ENCODE measurements at places on chromosomes 13 and 19.

DNA sequence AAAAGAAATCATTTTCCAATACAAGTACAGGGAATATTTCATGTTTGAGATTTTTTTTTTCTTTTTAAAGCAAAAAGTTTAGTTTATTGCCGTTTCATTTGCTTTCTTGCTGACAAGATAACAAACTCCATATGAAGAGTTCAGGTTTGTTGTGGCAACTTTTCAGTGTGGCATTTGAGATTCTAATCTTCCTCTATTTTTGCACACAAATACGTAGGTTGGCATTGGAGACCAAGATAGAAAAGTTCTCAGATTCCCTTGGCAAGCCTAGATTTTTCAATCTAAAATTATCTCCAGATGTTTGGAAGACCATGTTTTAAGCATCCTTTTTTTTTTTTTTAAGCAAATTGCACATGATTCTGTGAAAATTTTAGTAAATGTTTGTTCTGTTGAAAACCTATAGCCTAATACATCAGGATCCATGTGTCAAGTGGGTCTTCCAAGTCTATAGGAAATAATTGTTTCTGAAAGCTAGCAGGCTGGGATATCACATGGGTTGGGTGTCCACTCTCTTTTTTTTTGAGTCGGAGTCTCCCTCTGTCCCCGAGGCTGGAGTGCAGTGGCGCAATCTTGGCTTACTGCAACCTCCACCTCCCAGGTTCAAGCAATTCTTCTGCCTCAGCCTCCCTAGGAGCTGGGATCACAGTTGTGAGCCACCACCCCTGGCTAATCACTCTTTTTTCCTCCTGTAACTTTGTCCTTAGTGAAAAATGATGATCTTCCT, 2.6 kb downstream of the GARRE1 start:
- no peak for DNase-seq

GRCh38 chr19:21483589-21484170, 21.7 kb upstream of the ZNF429 start:
- peak; percentile 30 for DNase-seq

DNA sequence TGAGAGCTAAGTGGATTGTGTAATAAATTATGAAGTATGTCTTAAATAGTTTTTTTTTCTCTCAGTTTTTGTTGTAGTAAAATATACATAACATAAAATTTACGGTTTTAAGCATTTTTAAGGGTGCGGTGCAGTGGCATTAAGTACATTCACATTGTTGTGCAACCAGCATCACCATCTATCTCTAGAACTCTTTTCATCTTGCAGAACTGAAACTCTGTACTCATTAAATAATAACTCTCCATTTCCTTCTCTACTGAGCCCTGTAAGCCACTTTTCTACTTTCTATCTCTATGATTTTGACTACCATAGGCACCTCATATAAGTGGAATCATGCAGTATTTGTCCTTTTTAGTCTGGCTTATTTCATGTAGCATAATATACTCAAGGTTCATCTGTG, 87.1 kb downstream of the GJA3 start:
- DNase-seq, result no peak

DNA sequence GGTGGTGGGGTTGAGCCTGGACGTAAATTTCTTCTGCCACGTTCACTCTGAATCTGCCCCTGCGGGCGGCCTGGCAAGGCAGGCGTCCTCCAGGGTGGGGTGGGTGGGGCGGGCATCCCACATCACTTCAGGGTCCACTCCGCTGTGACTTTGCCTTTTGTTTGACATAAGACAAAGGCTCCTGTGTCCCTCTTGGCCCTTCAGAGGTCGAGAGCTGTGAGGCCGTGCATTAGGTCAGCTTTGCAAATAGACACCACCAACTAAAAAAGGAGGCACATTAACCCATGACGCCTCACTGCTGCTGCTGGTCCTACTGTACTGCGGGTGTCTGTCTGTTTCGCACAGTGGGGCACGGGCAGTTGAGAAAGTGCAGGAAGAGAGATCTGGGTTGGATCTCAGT, 10.5 kb upstream of the ZNF536 start:
- no peak for DNase-seq

DNA sequence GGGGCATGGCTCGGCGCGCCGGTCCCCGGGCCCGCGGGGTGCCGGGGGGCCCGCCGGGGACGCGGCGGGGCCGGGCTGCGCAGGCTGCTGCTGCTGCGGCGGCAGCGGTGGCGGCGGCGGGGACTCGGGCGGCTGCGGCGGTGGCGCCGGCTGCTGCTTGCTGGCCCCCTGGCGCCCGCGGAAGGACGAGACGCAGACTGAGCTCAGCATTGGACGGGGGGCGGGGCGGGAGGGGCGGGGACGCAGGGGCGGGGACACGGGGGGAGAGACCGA, 368 bp downstream of the KCNC3 start:
- no peak for DNase-seq

DNA sequence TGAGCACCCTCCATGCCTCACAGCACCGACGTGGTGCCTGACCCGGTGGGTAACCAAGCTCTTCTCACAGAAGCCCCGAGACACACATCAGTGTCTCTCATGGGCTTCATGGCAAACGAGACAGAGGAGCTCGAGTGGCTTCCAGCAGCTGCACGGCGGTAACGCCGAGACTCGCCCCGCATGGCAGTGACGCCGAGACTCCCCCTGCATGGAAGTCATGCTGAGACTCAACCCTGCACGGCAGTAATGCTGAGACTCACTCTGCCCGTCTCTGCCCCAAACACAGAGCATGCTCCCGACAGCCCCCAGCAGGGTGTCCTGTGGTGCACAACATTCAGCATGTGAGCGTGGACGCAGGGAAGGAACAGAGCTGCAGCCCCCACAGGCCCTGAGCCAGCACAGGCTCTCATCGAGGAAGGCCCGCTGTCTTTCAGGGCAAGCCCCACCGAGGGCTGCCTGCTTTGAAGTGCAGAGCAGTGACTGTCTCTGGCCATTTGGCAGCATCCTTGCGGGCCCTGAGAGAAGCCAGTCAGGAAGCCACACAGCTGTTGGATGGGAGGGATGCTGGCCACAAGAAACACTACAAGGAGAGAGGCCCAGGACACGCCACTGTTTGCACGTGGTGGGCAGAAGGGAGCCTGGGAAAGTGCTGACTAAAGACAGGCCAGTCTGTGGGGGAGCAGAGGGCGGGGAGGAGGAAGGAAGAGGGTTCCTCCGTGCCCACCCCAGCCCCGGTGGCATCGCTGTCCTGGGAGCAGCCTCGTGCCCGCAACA, 9.5 kb downstream of the GAS6 start:
- DNase-seq, result peak; percentile 57

- DNase-seq, result peak; percentile 92
Measured at GRCh38 chr19:4633140-4633967, 6.0 kb upstream of the TNFAIP8L1 start.

DNA sequence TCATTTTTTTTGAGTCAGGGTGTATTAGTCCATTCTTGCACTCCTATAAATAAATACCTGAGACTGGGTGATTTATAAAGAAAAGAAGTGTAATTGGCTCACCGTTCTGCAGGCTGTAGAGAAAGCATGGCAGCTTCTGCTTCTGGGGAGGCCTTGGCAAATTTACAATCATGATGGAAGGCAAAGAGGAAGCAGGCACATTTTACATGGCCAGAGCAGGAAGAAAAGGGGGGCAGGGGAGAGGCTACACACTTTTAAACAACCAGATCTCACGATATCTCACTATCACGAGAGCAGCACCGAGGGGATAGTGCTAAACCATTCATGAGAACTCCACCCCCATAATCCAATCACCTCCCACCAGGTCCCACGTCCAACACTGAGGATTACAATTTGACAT, 44.5 kb upstream of the MIR17HG start:
- DNase-seq, result no peak

DNA sequence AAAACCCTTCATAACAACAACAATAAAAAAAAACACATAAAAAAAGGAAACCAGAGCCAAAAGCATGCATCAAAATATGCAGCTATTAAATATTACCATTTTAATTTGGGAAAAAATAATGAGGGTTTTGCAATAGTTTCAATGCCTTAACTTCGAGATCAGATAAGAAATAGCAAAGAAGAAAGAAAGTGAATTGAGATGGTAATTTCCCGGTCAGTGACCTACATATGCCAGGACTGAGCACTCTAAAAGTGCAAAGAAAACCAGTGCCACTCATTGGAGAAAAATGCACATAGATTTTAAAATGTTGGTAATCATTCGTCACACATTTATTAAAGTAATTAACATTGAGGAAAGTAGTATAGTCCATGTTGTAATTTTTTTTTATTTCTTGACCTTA, 944.2 kb downstream of the EFNB2 start:
- DNase-seq, result no peak

DNA sequence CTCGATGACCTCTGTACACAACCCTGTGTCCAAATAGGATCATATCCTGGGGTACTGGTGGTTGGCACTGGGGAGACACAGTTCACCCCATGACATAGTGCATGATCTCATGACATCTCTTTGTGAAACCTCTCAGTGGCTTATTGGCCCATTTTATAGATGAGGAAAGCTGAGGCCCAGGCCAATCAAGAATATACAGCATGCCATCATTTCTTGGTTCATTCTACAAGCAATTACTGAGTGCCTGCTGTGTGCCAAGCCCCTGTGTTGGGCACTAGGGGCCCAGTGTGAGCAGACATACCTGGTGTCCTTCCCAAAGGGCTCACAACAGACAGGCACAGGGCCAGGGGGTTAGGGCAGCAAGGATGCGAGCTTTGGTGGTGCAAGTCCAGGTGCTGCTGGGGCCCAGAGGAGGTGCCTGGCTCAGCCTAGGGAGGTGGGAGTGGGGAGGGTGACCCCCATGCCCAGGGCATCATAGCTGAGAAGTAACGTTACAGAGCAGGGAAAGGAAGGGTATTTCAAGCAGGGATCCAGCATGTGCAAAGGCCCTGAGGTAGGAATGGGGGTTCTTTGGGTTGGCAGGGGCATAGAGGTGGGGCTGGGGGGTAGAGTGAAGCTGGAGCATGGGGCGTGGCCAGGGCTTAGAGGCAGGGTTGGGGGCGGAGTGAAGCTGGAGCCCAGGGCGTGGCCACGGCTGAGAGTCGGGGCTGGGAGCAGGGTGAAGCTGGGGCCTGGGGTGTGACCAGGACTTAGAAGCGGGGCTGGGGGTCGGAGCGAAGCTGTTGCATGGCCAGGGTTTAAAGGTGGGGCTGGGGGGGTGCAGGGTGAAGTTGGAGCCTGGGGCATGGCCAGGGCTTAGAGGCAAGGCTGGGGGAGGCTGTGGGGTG, 20.7 kb downstream of the COLGALT1 start:
- no peak for DNase-seq

GRCh38 chr13:50720861-50721671, 122.4 kb downstream of the DLEU7 start:
- peak; percentile 29 for DNase-seq

DNA sequence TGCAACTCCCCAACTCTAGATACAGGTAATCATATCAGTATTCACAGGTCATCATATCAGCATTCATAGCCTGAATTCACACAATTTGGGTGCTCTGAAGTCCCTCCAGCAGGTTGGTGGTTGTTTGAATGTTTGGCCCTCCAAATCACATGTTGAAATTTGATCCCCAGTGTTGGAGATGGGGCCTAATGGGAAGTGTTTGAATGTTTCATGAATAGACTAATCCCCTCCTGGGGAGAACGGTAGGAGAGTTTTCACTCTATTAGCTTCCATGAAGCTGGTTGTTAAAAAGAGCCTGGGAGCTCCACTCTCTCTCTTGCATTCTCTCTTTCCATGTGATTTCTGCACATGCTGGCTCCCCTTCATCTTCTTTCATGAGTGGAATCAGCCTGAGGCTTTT, 288.6 kb upstream of the PCDH9 start:
- DNase-seq, result no peak

DNA sequence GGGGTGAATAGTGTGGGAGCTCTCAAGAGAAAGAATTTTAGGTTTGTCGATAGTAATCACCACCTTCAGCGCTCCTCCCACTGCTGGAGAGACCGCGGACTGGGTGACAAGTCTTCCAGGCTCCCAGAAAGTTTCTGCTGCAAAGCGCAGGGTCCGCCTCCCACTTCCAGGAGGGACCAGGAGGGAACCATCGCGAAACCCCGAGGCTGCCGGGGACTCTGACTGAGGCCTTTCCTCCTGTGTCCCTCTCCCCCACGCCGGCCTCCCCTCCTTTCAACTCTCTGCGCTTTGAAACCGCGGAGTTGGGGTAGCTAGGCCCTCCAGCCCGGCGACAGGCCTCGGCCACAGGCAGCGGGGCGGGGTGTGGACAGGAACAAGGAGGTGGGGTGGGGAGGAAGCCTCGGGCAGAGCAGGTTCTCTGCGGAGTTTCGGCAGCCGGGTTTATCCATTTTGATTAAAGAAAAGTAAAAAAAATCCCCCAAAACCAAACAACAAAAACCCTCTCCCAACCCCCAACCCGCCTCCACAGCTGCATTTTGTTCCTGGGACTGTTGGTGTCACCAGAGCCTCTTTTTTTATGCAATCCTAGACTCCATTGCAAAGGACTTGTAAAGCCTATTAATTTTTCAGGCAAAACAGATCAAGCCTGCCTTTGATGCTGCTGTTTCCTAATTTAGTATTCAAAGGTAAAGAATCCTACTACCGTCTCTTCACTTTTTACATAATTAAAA, 157.2 kb downstream of the TM9SF2 start:
- peak; percentile 69 for DNase-seq

DNA sequence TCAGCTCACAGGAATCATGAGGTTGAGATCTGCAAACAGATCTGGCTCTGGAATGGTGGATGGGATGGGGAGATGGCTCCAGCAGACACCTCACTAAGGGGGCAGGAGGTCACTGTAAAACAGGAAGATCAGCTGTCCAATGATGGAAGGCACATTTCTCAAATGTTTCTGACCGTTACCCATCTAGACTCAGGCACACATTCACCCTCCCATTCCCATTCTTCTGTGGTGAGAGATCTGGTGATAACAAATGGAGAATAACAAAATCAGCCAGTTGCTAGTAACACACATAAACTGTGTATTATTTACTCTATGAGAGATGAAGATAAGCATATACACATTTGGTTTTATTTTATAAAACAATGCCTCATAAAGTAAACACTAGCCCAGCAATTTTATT, 235.9 kb downstream of the TSHZ3 start:
- DNase-seq, result no peak

- no peak for DNase-seq
Measured at GRCh38 chr13:113498905-113499304, 8.4 kb upstream of the DCUN1D2 start.

DNA sequence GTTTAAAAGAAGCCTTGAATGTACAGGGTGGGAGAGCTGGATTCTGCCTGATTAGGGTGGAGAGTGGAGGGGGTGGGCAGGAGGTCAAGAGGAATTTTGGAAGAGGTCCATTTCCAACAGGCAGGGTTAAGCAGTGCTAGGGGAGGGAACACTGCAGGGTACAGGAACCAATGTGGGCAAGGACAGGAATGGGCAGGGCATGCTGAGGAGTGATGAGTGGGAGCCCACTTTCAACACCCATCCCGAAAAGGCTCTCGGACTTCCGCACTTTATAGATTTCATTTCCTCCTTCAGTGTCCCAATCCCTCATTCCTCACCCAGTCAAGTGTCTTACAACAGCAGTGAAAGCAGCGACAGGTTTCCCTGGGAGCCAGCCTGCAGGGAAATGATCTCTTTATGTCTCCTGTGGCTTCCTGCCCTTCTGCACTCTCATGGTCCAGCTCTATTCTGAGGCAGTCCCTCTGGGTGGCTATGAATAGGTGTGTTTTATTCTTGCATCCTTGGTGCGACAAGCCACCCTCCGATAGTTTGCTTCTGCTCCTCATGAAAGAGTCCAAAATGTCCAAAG, 50.5 kb upstream of the ZNF507 start:
- no peak for DNase-seq
